ENCODE measurements at places on chromosomes 3 and 15.

GRCh38 chr3:74789111-74789510, 174.7 kb upstream of the CNTN3 start:
- DNase-seq = no peak

DNA sequence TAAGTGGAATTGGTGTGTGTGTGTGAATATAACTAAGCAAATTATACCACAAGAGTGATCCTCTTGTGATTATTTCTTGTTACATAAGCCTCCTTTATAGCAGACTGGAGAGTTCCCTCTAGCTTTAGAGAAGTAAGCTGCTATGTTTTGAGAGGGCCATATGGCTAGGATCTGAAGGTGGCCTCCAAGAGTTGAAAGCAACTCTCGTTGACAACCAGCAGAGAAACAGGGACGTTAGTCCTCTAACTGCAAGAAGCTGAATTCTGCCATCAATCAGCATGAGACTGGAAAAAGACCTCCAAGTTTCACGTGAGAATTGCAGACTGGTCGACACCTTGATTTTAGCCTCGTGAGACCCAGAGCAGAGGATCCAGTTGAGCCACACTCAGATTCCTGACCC, 278.5 kb upstream of the ZNF717 start:
- DNase-seq = peak; percentile 94

GRCh38 chr3:150148227-150148626, 177.5 kb upstream of the PFN2 start:
- DNase-seq = no peak

- DNase-seq = no peak
These were observed 12.5 kb upstream of the RPP14 start for GRCh38 chr3:58293516-58293915.

- DNase-seq = no peak
These were observed 148.6 kb downstream of the SHQ1 start for GRCh38 chr3:72699631-72700030.

- DNase-seq = no peak
These were observed 220.8 kb downstream of the ZNF621 start for GRCh38 chr3:40745381-40746106.

- no peak for DNase-seq
These were observed 366.4 kb upstream of the RASGRP1 start for GRCh38 chr15:38930851-38931572.

DNA sequence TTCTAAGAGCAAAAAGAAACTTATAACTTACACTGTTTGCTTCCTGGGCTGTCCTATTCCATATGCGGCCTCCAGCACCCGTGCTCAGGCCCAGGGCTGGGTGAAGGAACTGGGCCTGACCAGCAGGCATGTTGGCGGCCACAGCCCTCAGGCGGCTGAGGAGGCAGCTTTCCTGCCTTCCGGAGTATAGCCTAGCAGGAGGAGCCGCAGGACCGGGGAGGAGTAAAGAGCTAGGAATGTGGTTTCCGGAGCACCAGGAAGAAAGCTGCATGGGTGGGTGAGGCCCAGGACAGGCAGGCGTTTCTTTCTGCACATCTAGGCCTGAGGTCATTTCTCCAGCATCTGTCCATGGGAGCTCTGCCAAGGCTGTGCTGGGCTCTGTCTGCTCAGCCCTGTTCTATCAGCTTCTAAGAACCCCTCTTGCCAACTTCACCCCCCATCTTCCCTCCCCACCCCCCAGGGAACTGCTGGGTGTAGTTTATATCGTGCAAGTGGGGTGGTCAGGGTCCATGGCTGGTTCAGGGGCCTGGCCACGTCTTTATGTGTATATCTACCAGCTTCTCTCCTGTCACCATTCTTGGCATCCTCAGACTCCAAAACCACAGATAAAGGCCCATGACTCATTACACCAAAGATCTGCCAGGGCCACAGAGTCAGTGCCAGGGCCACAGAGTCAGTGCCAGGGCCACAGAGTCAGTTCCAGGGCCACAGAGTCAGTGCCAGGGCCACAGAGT, 7.8 kb upstream of the KIF7 start:
- DNase-seq = no peak

DNA sequence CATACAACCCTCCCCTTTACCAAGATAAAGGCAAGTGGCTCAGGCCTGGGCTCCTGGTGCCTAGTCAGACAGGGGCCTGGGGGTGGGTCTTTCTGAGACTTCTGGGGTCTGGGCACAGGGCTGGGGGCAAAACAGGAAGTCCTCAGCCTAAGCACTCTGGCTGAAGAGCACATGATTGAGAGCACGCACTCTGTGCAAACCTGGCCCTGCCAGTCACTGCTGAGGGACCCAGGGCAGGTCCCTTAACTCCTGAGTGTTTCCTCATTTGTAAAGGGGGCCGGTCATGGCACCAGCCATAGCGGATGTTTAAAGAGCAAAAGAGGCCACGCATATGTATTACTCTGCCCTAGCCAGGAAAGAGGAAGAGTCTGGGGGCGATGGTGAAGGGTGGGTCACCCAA, 16.0 kb downstream of the TKT start:
- no peak for DNase-seq

- no peak for DNase-seq
These were observed 37.7 kb downstream of the CCR4 start for GRCh38 chr3:32989171-32989570.

GRCh38 chr3:179651687-179652446, 973 bp upstream of the USP13 start:
- DNase-seq = no peak

DNA sequence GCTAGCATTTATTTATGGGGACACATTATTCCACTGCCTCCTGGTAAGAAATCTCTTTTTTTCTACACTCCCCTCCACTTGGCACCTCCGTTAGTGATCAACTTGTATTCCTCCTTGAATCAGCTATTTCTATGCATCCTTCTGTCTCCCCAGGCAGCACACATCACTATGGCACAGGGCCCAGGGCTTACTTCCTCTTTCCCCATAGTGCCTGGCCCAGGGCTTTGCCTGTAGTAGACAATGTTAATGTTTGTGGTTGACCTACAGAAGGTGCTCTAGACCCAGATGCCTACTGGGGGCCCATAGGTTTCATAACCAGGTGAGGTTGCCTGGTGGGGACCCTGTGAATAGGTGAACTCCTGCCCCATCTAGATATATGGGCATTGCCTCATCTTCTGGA, 44.9 kb downstream of the EPHB1 start:
- no peak for DNase-seq

- no peak for DNase-seq
These were observed 272.0 kb downstream of the KLF13 start for GRCh38 chr15:31598620-31599019.

Measured in NCI-H524 treated with DMSO at 0.1 percent for 48 hours (cell line).